ENCODE measurements at places on chromosomes 1 and 21.

GRCh38 chr1:26839779-26840178, 13.3 kb downstream of the ZDHHC18 start:
- DNase-seq = no peak

DNA sequence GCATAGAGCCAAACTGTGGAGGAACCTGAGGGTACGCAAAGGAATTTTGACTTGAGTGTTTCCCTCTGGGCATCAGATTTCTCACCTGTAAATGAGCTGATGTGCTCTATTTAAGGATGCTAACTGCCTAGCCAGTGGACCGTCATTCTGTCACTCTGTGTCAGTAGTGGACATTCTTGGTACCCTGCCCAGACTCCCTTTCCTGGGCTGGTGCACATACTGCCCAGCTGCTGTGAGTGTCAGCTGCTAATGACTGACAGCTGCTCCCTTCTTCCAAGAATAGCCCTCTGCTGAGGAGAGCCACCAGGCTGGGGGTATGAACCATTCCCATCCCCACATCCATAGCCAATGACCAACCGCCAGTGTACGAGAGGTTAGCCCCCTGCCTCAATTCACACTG, 193.1 kb upstream of the DAB1 start:
- no peak for DNase-seq

GRCh38 chr1:159953536-159954515, at the start of gene SLAMF9:
SLAMF9 (minus strand) TSS chr1:159954237; CDS start chr1:159954137, 100 bp downstream.
- no peak for DNase-seq

DNA sequence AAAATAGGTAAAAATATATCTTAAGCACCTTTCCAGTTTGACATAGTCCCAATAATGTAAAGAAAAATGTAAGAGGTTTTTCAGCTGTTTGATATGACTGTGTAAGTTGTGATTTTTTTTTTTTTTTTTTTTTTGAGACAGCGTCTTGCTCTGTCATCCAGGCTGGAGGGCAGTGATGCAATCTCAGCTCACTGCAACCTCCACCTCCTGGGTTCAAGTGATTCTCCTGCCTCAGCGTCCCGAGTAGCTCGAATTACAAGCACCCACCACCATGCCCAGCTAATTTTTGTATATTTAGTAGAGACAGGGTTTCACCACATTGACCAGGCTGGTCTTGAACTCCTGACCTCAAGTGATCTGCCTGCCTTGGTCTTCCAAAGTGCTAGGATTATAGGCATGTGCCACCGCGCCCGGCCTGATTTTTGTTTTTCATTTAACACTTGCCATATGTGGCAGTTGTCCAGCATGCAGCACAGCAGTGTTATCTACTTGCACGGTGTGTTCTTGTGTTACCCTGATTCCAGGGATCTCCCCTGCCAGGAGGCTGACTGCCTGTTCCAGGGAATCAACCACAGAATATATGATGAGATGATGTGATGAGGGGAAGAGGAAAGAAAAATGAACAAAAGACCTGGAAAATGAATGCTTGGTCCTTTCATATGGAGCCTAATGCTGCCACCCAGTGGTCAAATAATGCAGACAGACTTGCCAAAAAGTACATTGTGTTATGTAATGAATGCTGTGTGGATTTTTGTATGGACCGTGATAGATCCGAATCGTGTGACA, 79.0 kb downstream of the RAVER2 start:
- DNase-seq = peak; percentile 75

- DNase-seq = no peak
Observed at GRCh38 chr1:246794828-246795671, 70.8 kb downstream of the SCCPDH start.

GRCh38 chr1:1046243-1046642, 26.3 kb downstream of the AGRN start:
- no peak for DNase-seq

- DNase-seq = no peak
Observed at GRCh38 chr1:3011631-3012455, 9.4 kb upstream of the ACTRT2 start.

DNA sequence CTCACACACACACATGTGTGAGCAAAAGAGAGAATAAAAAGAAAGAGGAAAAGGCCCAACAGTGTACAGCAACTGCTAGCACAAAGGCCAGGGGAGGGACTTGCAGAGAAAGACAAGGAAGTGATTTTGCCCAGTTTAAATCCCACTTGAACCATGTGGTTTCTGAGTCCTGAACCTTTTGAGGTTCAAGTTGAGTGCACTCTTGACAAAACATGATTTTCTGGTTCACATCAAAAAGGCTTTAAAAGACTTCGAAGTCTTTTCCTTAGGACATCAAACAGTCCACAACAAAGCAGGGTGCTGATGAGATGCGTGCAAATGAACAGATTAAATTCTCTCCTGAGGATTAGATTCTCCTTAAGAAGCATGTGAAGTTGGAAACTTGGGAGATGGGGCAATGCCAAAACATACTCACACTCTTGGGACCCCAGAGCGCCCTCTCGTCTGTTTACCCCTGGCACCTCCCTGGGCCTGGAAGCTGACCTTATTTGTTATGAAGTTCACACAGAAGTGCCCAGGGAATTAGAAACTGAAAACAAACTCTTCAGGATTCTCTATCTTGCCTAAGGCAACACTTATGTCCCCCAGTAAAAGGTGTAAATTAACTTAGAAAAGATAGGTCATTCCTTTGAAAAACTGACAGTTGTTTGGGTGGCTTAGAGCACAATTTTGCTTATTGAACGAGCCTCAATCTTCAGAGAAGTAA, 31.5 kb downstream of the RNF220 start:
- DNase-seq = no peak

- no peak for DNase-seq
Observed at GRCh38 chr1:41278076-41278475, 36.0 kb upstream of the SCMH1 start.

- no peak for DNase-seq
Observed at GRCh38 chr1:94648225-94649007, 106.9 kb upstream of the F3 start.

DNA sequence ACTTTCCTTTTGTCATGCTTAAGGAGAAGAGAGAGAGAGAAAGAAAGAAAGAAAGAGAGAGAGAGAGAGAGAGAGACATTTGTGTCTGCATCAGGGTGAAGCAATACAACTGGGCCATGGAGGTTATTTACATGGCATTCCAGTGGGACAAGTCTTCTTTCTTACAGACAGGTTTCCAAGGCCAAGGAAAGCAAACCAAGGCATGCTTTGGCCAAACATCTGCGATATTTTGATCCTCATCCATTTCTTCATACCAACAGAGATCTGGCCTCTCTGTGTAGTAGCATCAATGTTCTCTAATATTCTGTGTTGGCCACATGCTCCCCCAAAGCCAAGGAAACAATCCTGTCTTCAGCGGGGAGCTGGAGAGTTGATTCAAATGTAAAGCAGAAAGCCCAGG, 292.1 kb downstream of the SETD4 start:
- no peak for DNase-seq

Measured in activated CD8-positive, alpha-beta T cell treated with anti-CD3 and anti-CD28 coated beads, Interleukin-2, amount 10 ng/mL, durations not matched to agents 7 days and 5 days (primary cell).